ENCODE measurements at places on chromosomes 11 and 22.
A peak's percentile ranks its signal among the peaks of the same experiment; 100 is the strongest.

- DNase-seq, result peak; percentile 76
Observed at GRCh38 chr11:6576471-6577373, 26.7 kb downstream of the RRP8 start.

DNA sequence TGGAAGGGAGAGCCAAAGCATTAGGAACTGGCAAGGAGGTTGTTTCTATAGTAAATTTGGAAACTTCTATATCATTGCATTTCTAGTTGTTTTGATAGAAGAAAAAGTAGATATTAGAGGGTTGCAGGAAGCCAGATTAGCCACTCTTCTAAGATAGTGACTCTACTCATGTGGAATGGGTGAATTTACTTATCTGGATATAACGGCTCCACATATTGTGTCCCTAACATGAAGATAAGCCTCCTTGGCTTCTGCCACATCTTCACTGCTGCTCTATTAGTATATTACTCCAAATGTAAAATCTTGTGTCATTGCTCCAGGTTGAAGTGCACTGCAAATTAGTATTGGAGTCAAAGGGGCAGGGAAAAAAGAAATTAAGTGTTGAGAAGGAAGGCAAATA, 283.3 kb downstream of the CASP12 start:
- no peak for DNase-seq

- DNase-seq, result no peak
Observed at GRCh38 chr11:117823946-117824420, 561 bp downstream of the FXYD2 start.

GRCh38 chr11:33959855-33960400, 68.1 kb upstream of the LMO2 start:
- DNase-seq, result no peak

DNA sequence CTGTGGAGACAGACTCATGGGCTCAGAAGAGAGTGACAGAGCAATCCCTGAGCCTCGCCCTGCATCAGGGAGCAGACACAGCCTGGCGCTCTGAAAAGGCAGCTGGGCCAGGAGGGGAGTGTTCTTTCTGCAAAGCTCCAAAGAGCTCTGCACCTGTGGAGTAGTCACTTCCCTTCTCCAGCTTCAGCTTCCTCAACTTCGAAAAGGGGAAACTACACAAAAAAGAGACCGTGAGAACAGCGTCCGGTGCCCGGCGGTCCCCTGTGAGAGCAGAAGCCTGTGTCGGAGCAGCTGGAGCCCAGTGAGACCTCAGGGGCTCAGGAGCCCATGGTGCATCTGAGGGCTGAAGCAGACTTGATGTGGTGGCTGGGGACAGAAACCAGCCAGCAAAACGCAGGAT, 35.1 kb downstream of the TP53I11 start:
- no peak for DNase-seq

GRCh38 chr11:59556917-59557348, 45.6 kb downstream of the OR4D9 start:
- no peak for DNase-seq

- DNase-seq, result no peak
Observed at GRCh38 chr11:45635907-45636306, 29.5 kb downstream of the CHST1 start.

DNA sequence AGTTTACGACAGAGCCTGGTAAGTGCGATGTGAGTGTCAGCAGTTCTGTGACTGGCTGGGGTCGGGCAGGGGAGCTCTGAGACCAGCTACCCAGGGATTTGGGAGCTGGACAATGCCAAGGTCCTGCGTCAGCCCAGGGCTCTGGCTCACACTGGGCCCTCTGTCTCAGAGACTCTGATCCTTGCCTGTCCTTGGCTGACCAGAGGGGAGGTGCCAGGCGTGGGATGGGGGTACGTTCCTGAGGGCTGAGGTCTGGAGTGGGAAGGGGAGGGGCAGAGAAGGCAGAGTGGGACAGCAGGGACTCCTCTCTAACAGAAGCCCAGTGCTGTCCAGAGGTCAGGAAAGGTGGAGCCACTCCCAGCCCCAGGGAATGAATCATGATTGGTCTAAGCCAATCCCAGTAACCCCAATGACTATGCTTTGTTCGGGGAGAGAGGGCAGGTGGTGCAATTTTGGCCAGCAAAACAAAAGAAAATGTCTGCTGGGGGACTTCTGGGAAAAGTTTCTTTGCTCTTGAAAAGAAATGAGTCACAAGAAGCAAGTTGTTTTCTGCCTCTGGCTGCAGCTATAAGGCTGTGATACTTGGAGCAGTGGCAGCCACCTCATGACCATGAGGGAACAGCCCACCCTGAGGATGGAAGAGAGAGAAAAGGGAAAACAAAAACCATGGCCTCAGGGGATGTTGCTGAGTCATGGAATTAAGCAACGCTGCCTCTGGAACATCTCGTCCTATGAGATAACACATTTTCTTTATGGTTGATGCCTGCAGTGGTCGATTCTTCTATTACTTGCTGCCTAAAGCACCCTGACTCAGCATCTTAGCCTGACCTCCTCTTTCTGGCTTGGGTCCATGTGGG, 108.3 kb downstream of the CHST1 start:
- DNase-seq, result no peak

- DNase-seq, result no peak
Observed at GRCh38 chr11:117376517-117376916, 48.9 kb downstream of the CEP164 start.

- no peak for DNase-seq
Observed at GRCh38 chr11:35011944-35012343, 95.5 kb downstream of the PDHX start.

GRCh38 chr11:32081129-32081641, 9.7 kb upstream of the RCN1 start:
- no peak for DNase-seq

DNA sequence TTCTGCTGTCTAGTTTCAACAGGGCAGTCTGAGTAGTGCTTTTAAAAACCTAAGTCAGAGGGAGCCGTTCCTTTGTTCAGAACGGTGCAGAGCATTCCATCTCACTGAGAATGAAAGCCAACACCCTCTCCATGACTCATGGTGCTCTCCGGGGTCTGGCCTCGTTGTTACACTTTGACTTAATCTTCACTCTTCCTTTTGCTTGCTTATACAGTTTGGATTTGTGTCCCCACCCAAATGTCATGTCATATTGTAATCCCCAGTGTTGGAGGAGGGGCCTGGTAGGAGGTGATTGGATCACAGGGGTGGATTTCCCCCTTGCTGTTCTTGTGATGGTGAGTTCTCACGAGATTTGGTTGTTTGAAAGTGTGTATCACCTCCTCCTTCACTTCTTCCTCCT, 292.2 kb downstream of the ST3GAL4 start:
- no peak for DNase-seq

- no peak for DNase-seq
Observed at GRCh38 chr11:77402218-77402556, 71.7 kb downstream of the PAK1 start.

- no peak for DNase-seq
Observed at GRCh38 chr11:104918113-104918824, 20.0 kb upstream of the CASP12 start.

GRCh38 chr11:120305286-120305685, 19.8 kb upstream of the TLCD5 start:
- DNase-seq, result no peak

DNA sequence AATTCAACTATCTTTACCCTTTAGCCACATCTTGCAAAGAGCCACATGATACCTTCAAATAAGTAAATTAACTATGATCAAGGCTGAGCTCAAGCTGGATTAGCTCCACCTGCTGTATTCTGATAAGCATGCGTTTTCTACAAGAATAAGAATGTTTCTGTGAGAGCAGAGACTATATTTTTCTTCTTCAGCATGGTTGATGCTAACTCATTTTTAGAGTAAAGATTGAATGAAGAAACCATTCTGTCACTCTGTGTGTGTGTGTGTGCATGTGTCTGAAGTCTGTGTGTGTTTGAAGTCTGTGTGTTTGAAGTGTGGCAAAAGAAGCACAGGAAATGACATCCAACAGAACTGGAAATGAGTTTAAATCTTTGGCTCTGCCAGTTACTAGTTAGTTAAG, 12.0 kb upstream of the LAYN start:
- DNase-seq, result no peak

DNA sequence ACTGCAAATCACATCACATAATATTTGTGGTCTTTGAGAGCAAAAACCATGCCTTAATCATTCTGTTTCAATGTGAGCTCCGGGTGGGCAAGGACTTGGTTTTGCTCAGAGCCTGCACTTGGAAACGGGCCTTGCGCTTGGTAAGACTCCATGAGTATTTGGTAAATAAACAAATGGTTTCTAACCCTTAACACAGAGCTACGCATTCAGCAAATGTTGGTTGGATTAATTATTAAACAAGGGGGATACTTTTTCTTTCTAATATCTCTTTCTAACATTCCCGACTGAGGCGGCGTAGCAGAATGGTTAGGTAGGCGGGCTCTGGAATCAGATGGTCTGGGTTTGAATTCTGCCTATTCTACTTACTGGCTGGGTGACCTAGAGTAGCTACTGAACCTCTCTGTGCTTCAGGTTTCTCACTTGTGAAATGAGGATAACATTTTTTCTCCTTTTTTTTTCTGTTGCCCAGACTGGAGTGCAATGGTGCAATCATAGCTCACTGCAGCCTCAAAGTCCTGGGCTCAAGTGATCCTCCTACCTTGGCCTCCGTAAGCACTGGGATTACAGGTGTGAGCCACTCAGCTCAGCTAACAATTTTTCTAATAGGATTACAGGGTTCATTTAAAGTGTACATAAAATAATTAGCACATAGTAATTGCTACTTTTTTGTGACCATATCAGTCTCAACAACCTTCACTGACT, 3.4 kb upstream of the FAM83F start:
- no peak for DNase-seq

- no peak for DNase-seq
Observed at GRCh38 chr11:11856638-11857037, 14.9 kb downstream of the USP47 start.

DNA sequence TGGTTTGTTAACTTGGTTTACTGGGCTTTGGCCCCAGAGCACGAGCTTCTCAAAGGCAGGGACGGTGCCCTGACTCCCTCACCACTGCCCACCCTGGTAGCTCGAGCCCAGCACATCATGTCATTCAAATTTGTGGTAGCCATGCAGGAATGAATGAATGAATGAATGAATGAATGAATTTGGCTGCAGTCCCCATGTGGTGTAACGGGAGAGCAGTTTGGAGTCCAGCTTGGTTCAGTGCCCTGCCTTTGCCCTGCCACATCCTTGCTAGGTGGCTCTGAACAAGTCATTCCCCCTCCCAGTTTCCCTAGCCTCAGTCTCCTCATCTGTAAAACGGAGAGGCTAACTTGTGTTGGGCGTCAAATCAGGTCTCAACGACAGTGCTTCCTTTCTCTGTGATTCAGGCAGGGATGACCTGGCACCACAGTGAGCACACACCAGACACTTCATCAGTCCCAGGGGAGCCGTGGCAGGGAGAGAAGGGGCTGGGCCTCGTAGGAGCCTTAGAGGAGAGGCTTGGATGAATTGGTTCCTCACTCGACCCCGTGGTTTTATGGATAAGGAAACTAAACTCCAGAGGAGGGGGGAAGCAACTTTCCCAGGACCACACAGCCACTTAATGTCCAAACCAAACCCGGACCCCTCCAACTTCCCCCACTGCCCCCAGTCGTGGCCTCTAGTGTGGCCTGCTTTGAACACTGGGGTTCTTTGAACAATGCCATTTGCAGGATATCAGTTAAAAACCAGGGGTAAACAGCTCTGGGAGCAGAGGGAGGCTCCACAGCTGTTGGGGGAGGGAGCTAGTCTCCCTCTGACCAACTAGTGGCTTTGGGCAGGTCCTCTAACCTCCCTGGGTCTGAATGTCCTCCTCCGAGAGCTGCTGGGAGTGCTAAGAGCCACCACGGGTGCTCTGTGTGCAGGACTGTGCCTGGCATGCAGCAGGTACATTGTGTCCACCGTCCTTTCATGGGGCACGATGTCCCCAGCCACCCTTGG, 86.2 kb downstream of the CACNA1I start:
- no peak for DNase-seq

- no peak for DNase-seq
Observed at GRCh38 chr11:10568486-10568941, at the start of gene LYVE1. TSS of gene LYVE1 (minus strand) at chr11:10568665. CDS start at chr11:10568532, 133 bp downstream.

DNA sequence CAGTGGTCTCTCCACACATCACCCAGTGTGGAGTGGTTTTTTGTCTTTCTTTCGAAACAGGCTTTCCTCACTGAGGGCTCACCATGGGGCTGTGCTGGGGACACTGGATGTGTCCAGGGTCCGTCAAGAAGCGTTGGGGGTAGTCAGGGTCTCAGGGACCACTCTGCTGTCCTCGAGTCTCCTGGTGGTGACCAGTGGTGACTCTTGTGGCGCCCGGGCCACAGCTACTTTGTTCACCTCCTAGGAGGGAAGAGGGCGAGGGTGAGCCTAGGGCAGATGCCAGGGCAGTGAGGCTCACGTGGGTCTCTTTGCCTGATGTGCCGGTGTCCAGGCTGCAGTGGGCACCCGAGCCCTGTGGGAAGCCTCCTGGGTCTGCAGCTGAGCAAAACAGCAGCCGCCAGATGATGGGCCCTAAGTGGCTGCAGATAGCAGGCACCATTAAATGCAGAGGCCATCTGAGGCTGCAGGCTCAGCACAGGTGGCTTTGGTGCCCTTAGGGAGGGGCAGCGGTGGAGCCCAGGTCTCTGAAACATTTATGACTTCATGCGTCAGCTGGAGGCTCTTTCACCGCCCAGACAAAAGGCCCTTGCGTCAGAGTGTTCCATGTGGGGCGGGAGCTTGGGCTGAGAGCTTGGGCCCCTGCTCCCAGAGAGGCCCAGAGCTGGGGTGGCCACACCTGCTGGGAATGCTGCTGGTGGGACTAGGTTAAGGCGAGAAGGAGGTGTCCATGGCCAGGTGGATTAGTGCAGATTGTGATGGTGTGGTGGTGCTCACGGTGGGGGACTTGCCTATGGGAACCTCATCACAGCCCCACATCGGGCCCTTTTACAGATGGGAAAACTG, 29.5 kb downstream of the KCNQ1 start:
- DNase-seq, result no peak

DNA sequence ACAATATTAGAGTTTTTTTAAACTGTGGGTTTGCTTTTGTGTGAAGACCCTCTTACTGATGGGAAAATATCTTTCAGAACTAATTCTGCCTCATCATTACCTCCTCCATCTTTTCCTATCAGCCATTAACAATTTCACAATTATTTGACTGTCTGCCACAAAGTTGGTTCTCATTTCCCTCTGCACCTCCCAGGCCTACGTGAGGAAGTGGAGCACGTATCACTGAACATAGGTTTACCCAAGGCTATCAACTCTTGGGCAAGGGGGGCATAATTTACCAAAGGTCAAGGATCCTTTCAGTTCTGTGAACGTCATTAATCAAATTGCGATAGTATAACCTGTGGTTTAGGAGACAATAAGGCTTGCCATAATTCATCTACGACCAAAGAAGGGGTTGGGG, 60.0 kb downstream of the LIF start:
- no peak for DNase-seq
